ENCODE measurements at places on chromosomes 16 and 17.
A peak's percentile ranks its signal among the peaks of the same experiment; 100 is the strongest.

- no peak for DNase-seq
- H3K4me1 ChIP-seq = no peaks in the 10 kb centered on the region
- H3K27ac ChIP-seq = no peak overlapping the region
- no peaks in the 10 kb centered on the region for H3K36me3 ChIP-seq
- H3K27me3 ChIP-seq = peaks cover 19% of the 10 kb centered on the region
Observed at GRCh38 chr16:8542393-8542792, 47.9 kb downstream of the TMEM114 start.

- no peaks in the 10 kb centered on the region for H3K4me1 ChIP-seq
- no peaks in the 10 kb centered on the region for H3K36me3 ChIP-seq
- no peak overlapping the region for H3K27ac ChIP-seq
- no peak for DNase-seq
- no peaks in the 10 kb centered on the region for H3K27me3 ChIP-seq
Observed at GRCh38 chr17:13785981-13786598, 184.4 kb upstream of the HS3ST3A1 start.

DNA sequence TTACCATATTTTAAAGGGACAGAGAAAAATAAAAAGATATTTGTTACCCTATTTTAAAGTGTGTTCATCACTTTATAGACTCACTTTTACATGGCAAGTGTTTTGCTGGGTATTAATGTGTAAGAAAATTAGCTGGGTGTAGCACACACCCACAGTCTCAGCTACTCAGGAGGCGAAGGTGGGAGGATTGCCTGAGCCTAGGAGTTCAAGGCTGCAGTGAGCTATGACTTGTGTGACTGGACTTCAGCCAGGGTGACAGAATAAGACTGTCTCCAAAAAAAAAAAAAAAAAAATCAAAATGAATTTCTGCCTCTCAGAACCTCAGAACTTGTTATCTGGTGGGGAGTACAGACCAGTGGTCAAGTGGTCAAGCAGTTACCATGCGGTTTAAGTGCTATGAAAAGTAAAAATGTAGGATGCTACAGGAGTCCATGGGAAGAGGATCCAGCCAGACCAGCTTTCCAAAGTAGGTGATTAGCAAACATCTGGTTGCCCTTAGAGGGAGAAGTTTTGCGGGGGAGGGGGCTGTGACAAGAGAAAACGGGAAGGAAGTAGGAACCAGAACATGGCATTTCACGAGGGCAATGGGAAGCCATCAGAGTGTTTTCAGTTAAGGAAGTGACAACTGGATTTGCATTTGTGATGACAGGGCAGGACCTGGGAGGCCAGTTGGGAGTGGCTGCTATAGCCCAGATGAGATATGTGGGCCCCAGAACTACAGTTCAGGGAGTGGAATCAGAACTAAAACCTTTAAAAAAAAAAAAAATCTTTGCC lies 13.9 kb downstream of the CNEP1R1 start:
- peaks cover 13% of the 10 kb centered on the region for H3K4me1 ChIP-seq
- no peak overlapping the region for H3K4me3 ChIP-seq
- no peak overlapping the region for H3K27ac ChIP-seq
- no peaks in the 10 kb centered on the region for H3K36me3 ChIP-seq

DNA sequence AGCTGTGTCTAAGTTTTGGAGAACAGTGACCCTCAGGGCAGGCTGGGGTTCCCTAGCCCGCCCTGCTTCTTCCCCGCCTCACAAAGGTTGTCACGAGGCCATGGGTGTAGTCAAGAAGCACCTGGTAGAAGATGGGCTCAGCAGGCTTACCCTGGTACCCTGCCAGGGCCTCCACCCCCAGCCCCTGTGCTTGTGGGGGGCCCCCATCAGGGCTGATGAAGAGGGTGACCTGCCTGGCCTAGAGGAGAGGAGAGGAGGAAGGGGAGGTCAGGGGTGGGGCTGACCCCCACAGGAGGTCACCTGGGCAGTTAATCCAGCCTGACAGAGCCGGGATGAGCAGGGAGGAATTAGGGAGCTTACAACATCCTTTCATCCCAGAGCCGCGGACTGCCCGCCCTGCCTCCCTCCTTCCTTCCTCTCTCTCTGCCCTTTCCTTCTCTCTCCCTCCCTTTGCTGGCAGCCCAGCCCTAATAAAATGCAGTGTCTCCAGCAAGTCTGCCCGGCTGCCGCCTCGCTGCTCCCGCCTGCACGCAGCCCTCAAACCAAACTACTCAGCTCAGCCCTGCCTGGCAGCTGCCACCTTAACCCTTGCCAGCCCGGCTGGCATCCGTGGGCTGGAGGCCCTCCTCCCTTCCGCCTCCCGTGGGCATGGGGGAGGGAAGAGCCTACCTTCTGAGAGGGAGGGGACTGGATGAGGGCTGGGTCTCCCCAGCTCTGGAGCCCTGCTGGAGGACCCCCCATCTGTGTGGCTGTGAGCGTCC lies 7.2 kb downstream of the DLX3 start:
- no peak overlapping the region for H3K27ac ChIP-seq
- H3K4me1 ChIP-seq = peaks cover 10% of the 10 kb centered on the region
- DNase-seq = no peak
- H3K27me3 ChIP-seq = peaks cover 43% of the 10 kb centered on the region

DNA sequence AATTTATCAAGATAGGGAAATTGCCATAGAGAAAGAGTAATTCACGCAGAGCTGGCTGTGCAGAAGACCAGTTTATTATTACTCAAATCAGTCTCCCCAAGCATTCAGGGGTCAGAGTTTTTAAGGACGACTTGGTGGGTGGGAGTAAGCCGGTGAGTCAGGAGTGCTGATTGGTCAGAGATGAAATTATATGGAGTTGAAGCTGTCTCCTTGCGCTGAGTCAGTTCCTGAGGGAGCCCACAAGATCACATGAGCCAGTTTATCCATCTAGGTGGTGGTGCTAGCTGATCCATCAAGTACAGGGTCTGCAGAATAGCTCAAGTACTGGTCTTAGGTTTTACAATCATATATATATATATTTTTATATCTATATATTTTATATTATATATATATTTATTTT lies 6.0 kb upstream of the AQP8 start:
- H3K4me3 ChIP-seq = no peak overlapping the region
- H3K27me3 ChIP-seq = no peaks in the 10 kb centered on the region
- H3K27ac ChIP-seq = no peak overlapping the region
- no peak for DNase-seq
- H3K36me3 ChIP-seq = no peaks in the 10 kb centered on the region

DNA sequence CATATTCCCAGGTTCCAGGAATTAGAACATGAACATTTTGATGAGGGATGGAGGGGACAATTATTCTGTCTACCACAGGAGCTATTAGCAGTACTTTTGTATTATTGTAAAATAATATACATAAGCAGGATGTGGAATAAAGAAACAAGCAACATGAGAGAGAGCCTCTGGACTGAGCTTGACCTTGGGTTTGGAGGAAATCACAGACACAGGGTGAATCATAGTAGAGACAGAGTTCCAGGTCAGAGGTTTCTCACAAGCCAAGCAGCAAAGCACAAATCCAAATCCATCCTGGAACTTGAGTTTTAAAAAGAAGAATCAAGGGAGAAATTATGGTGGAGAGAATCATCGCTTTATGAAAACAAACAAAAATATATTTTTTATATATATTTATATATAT lies 5.1 kb downstream of the KRT31 start:
- no peak for DNase-seq
- peaks cover 6% of the 10 kb centered on the region for H3K36me3 ChIP-seq
- no peak overlapping the region for H3K27ac ChIP-seq
- no peak overlapping the region for H3K4me3 ChIP-seq
- H3K4me1 ChIP-seq = no peaks in the 10 kb centered on the region

DNA sequence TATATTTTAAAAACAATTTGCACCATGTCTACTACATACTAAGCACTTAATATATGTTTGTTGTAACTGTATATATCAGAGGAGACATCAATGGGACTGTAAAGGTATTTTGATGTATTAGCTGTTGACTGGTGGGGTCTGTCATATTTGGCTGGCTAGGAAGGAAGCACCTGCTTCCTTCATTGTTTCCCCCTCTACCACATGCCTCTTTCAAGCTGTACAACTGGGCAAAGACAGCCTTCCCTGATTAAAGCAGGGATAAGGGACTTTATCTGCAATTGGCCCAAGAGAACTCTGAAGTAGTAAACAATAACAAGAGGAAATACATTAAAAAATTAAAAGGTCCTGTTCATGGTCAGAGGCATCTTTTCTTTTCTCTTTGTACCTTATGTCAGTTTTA lies 5.5 kb upstream of the SLFN12L start:
- H3K36me3 ChIP-seq = no peaks in the 10 kb centered on the region
- no peak overlapping the region for H3K4me3 ChIP-seq
- H3K4me1 ChIP-seq = peaks cover 59% of the 10 kb centered on the region

- H3K36me3 ChIP-seq = peaks cover 5% of the 10 kb centered on the region
- peaks cover 20% of the 10 kb centered on the region for H3K27me3 ChIP-seq
- DNase-seq = no peak
- H3K4me3 ChIP-seq = no peak overlapping the region
- no peaks in the 10 kb centered on the region for H3K4me1 ChIP-seq
Observed at GRCh38 chr17:76593959-76594358, 8.3 kb upstream of the ST6GALNAC2 start.

- no peak for DNase-seq
- H3K4me1 ChIP-seq = peaks cover 13% of the 10 kb centered on the region
- no peaks in the 10 kb centered on the region for H3K27me3 ChIP-seq
- no peaks in the 10 kb centered on the region for H3K36me3 ChIP-seq
- no peak overlapping the region for H3K4me3 ChIP-seq
- H3K27ac ChIP-seq = no peak overlapping the region
Observed at GRCh38 chr16:84198401-84198800, 7.4 kb downstream of the ADAD2 start.

- H3K4me1 ChIP-seq = no peaks in the 10 kb centered on the region
- H3K36me3 ChIP-seq = no peaks in the 10 kb centered on the region
- no peak overlapping the region for H3K27ac ChIP-seq
- H3K27me3 ChIP-seq = peaks cover 2% of the 10 kb centered on the region
- no peak overlapping the region for H3K4me3 ChIP-seq
- no peak for DNase-seq
Observed at GRCh38 chr16:53559270-53559951, 56.4 kb upstream of the AKTIP start.

GRCh38 chr17:76075364-76076145 lies 974 bp downstream of the GALR2 start:
- peaks cover 69% of the 10 kb centered on the region for H3K4me1 ChIP-seq
- peaks cover 4% of the 10 kb centered on the region for H3K36me3 ChIP-seq
- DNase-seq = no peak
- peaks cover 28% of the 10 kb centered on the region for H3K27me3 ChIP-seq
- peak overlapping the region; percentile 85 for H3K4me3 ChIP-seq

GRCh38 chr17:16328997-16329396 lies 24.3 kb downstream of the CENPV start:
- no peaks in the 10 kb centered on the region for H3K36me3 ChIP-seq
- no peaks in the 10 kb centered on the region for H3K4me1 ChIP-seq
- no peak for DNase-seq

- no peak overlapping the region for H3K4me3 ChIP-seq
- no peak overlapping the region for H3K27ac ChIP-seq
- no peaks in the 10 kb centered on the region for H3K4me1 ChIP-seq
- no peaks in the 10 kb centered on the region for H3K36me3 ChIP-seq
- no peak for DNase-seq
Observed at GRCh38 chr17:78458091-78458490, 79.6 kb downstream of the PGS1 start.

DNA sequence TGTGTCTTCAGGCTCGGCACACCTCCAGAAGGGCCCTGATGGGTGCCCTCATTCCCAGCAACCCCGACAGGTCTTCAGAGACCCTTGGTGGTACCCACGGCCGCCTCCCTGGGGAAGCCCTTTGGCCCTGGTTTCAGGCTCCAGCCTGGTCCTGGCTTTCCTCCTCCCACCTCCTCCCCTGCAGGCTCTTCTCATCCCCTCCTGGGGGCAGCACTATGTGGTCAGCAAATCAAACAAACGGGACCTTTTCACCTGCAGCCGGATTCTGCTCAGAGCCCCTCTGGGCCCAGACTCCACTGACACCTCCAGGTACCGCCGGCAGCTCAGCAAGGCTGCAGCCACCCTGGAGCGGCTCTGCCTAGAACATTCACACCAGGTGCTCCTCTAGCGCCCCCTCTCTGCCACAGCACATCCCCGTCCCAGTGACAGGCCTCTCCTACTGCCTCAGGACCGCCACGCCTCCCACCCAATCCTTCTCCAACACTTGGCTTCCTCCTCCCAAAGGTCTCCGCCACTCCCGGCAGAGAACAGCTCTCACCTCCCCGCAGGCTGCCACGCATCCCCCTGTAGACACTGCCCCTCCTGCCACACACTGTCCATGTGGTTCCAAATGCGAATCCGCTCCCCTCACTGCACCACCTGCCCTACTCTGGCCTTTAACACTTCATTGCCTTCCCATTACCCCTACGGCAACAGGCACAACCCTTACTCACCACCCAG lies 12.0 kb downstream of the CORO7 start:
- peaks cover 34% of the 10 kb centered on the region for H3K4me1 ChIP-seq
- H3K27ac ChIP-seq = peak overlapping the region; percentile 22
- DNase-seq = no peak
- H3K27me3 ChIP-seq = no peaks in the 10 kb centered on the region
- H3K36me3 ChIP-seq = peaks cover 17% of the 10 kb centered on the region
- H3K4me3 ChIP-seq = no peak overlapping the region

DNA sequence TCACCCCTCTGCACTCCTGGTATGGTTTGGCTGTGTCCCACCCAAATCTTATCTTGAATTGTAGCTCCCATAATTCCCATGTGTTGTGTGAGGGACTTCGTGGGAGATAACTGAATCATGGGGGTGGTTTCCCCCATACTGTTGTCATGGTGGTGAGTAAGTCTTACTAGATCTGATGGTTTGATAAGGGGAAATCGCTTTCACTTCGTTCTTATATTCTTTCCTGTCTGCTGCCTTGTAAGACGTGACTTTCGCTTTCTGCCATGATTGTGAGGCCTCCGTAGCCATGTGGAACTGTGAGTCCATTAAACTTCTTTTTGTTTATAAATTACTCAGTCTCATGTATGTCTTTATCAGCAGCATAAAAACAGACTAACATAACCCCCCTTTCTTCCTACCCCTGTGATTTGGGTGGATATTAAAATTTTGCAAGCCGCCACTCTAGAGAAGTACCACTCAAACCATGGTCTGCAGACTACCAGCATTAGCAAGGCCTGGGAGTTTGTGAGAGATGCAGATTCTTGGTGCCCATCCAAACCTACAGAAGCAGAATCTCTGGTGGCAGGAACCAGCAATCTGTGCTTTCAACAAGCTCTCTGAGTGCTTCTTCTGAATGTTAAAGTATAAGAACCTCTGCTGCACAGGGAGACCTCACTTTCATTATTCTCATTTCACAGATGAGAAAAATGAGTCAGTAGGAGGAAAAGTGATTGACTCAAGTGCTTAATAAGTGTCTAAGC lies 999.5 kb upstream of the EEF2KMT start:
- H3K27me3 ChIP-seq = no peaks in the 10 kb centered on the region
- H3K4me3 ChIP-seq = no peak overlapping the region
- no peak overlapping the region for H3K27ac ChIP-seq
- H3K4me1 ChIP-seq = no peaks in the 10 kb centered on the region
- H3K36me3 ChIP-seq = no peaks in the 10 kb centered on the region
